ENCODE measurements at places on chromosomes 1 and 21.

DNA sequence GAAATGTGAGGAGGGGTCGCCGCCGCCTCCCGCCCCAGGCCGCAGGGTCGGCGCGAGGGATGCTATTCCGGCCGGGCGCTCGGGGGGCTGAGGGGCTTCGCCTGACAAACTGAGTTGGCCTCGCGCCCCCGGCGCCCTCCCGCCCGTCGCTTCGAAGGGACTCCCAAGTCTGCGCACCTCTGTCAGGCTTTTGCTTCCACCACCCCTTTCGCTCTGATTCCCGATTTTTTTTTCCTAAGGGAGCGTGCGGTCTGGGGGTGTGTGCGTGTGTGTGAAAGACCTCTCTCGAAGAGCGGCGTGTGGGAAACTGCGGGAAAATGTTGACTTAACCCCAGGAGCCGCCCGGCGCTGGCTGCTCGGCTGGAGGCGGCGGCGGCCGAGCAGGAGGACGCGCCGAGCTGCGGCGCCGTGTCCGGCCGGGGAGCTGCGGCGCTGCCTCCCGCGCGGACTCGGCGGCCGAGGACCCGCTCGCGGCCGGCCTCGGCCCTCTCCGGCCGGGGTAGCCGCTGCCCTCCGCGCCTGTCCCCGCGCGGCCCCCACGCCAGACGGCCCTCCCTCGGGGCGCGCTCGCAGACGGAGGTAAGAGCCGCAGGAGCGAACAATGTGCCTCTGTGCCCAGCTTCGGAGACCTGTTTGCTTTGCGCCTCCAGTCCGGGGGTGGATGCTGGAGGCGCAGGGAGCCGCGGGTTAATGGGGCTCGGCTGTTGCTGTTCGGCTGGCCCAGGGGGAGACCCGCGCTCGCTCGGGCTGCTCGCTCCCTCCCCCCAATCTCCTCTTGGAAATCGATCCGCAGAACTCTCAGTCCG, 1.1 kb downstream of the ADGRL2 start:
- no peak for DNase-seq

DNA sequence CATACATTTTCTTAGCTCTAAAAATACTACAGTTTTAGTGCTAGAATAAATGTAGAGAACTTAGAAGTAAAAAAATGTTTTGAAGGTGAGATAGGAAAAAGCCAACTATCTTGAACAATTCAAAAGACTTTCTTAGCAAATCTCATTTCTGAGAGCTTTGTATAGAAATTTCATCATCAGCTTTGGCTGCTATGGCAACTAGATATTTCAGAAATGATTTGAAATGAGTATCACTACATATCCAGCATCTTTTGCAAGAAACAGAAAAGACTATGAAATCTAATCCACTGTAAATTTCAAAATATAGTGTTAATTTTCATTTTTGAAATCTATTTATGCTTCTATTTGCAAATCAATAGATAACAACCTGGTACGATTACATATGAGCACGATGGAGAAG, 57.7 kb downstream of the RGS7 start:
- DNase-seq = no peak

GRCh38 chr1:223838125-223838854, 7.5 kb downstream of the TP53BP2 start:
- DNase-seq = no peak

DNA sequence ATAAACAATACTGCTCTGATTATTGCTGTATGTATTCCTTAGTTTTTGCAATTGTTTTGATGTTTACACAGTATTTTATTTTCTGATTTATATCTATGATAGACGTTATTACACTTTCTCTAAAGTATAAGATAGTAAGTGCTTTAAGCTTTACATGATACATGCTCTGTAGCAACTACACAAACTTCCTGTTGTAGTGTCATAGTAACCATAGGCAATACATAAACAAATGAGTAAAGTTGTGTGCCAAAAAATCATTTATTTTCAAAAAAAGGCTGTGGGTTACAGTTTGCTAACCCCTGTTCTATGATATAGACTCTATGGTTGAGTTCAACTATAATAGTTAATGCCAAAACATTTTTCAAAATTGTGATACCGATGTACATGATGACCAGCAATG, 1156.4 kb downstream of the AMY1C start:
- DNase-seq = no peak

- no peak for DNase-seq
Observed at GRCh38 chr1:205118752-205119151, 3.0 kb downstream of the RBBP5 start.

DNA sequence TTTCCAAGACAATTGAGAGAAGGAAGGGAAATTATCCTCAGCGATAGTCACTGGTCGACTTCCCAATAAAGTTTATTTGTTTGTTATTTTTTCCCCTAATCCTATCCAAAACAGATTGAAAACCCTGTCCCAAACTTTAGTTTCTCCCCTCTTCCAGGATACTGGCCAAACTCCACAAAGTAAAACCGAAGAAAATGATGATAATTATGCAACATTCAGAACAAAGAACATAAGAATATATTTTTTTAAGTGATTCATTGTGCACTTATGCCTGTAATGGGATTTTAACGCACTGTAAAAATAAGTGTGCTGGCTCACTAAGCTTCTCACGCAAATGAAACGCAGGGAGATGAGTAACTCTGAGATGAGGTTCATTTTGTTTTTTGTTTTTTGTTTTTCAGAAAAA, 6.0 kb downstream of the GLIS1 start:
- DNase-seq = no peak

GRCh38 chr1:108046026-108046425, 81.0 kb upstream of the VAV3 start:
- no peak for DNase-seq

GRCh38 chr1:43947061-43947873, 517 bp downstream of the IPO13 start:
- DNase-seq = no peak

DNA sequence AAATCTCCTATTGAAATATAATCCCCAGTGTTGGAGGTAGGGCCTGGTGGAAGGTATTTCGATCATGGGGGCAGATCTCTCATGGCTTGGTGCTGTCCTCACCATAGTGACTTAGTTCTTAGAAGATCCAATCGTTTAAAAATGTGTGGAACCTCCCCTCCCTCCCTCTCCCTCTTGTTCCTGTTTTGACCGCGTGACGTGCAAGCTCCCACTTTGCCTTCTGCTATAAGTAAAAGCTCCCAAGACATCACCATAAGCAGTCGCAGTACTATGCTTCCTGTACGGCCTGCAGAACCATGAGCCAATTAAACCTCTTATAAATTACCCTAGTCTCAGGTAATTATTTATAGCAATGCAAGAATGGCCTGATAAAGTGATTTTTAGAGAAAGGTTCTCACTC, 10.9 kb upstream of the RGS2 start:
- no peak for DNase-seq

- no peak for DNase-seq
Observed at GRCh38 chr1:59061876-59062275, 235.0 kb upstream of the FGGY start.

- DNase-seq = no peak
Observed at GRCh38 chr1:21901473-21901847, 35.6 kb downstream of the HSPG2 start.

DNA sequence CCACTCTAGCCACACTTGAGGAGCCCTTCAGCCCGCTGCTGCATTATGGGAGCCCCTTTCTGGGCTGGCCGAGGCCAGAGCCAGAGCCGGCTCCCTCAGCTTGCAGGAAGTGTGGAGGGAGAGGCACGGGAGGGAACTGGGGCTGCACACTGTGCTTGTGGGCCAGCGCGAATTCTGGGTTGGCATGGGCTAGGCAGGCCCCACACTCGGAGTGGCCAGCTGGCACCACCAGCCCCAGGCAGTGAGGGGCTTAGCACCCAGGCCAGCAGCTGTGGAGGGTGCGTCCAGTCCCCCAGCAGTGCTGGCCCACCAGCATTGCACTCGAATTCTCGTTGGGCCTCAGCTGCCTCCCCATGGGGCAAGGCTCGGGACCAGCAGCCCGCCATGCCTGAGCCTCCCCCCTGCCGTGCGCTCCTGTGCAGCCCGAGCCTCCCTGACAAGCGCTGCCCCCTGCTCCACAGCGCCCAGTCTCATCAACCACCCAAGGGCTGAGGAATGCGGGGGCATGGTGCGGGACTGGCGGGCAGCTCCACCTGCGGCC, 785.9 kb upstream of the TPTE start:
- no peak for DNase-seq

GRCh38 chr1:181485287-181486097, 2.2 kb downstream of the CACNA1E start:
- no peak for DNase-seq

DNA sequence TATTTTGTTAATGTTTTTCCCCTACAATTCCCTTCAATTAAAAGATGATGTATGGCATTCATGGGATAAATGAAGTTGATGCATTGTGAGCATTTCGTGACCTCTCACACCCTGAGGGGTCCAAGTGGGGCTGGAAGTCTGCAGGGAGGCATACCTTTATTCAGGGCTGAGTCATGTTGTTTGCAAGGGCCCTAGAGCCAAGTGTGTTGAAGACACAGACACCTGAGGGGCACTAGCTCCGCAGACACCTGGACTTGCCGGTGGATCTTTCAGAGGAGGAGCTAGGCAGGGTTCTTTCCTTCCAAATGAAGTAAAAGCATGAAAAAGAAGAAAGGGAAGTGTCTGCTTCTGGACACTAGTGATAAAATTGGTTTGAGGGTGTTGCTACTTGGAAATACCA, 57.0 kb upstream of the RGS7 start:
- DNase-seq = no peak

- no peak for DNase-seq
Observed at GRCh38 chr1:117571496-117571895, 34.4 kb upstream of the TENT5C start.

- no peak for DNase-seq
Observed at GRCh38 chr1:162716123-162716522, 74.4 kb upstream of the HSD17B7 start.

- no peak for DNase-seq
Observed at GRCh38 chr1:89958851-89959654, 35.9 kb upstream of the ZNF326 start.

- no peak for DNase-seq
Observed at GRCh38 chr1:183995322-183996039, 42.0 kb downstream of the COLGALT2 start.

- no peak for DNase-seq
Observed at GRCh38 chr1:211493876-211494653, 2.1 kb upstream of the RD3 start.
